ENCODE measurements at places on chromosomes 5 and 9. TPM values are rescaled to one million over a fixed set of nuclear protein-coding genes. Genes with fewer than 3 reads are reported as not detected.

Gene NDFIP1
- 69.7 TPM for total RNA-seq

Gene MAML1
- total RNA-seq = 28.0 TPM

Gene WDR31
- total RNA-seq = 3.2 TPM

Gene DOCK8
- 73.2 TPM for total RNA-seq

Gene DHX29
- total RNA-seq = 5.9 TPM

Gene CENPP
- 3.0 TPM for total RNA-seq

Gene MEGF10
- 0.27 TPM for total RNA-seq

Gene TMEM215
- not detected for total RNA-seq

Gene SLC25A2
- 0.54 TPM for total RNA-seq

Gene PPP2CA
- total RNA-seq = 234 TPM
